ENCODE measurements at places on chromosomes 12 and 14. TPM values are rescaled to one million over a fixed set of nuclear protein-coding genes. Genes with fewer than 3 reads are reported as not detected.

Gene CD4
- total RNA-seq = 0.23 TPM

Gene GXYLT1
- total RNA-seq = 5.0 TPM

Gene PLCZ1
- total RNA-seq = not detected

Gene NKX2-1
- total RNA-seq = 9.1 TPM

Gene SLC25A47
- not detected for total RNA-seq

Gene KRT2
- 0.28 TPM for total RNA-seq

Gene KSR2
- not detected for total RNA-seq

Gene SRRM4
- not detected for total RNA-seq

Gene MYH7
- not detected for total RNA-seq

Gene CPNE8
- 7.7 TPM for total RNA-seq

Gene RNF212B
- total RNA-seq = not detected

Gene TEX52
- total RNA-seq = not detected

Gene CLEC4C
- not detected for total RNA-seq

Gene CLEC2A
- not detected for total RNA-seq

Gene RNASE4
- 11.1 TPM for total RNA-seq

Gene MORN3
- total RNA-seq = not detected

Gene WBP11
- 17.1 TPM for total RNA-seq

Gene TSPAN9
- total RNA-seq = 5.8 TPM

Gene AMN
- total RNA-seq = 3.8 TPM

Gene TAS2R19
- total RNA-seq = 0.65 TPM

Gene PZP
- not detected for total RNA-seq

Gene PRPF39
- total RNA-seq = 16.1 TPM

Gene CISTR
- not detected for total RNA-seq

Gene AVPR1A
- not detected for total RNA-seq

Gene IFNG-AS1
- total RNA-seq = not detected

Gene KRT72
- total RNA-seq = not detected

Gene PPP1R12A
- total RNA-seq = 33.8 TPM

Gene GPR68
- 1.3 TPM for total RNA-seq

Gene CLMN
- 4.1 TPM for total RNA-seq

Gene KLRF2
- total RNA-seq = not detected

Gene RNF10
- 66.5 TPM for total RNA-seq

Gene ACOT4
- 2.0 TPM for total RNA-seq

Gene SMARCD1
- 41.6 TPM for total RNA-seq

Gene SLC16A7
- 3.0 TPM for total RNA-seq
